ENCODE measurements at places on chromosomes 12 and 14. TPM values are rescaled to one million over a fixed set of nuclear protein-coding genes. Genes with fewer than 3 reads are reported as not detected.

The DBX2 gene
- not detected for polyA plus RNA-seq

The CD69 gene
- not detected for polyA plus RNA-seq

The PARPBP gene
- polyA plus RNA-seq = 0.41 TPM

The ABCC9 gene
- 1.1 TPM for polyA plus RNA-seq

The HHIPL1 gene
- polyA plus RNA-seq = 0.63 TPM

The LALBA gene
- not detected for polyA plus RNA-seq

The CLEC1B gene
- not detected for polyA plus RNA-seq

The GARIN6 gene
- not detected for polyA plus RNA-seq

- DNase-seq = no peak
Measured at GRCh38 chr12:25584596-25584995, 31.5 kb upstream of the LMNTD1 start.

DNA sequence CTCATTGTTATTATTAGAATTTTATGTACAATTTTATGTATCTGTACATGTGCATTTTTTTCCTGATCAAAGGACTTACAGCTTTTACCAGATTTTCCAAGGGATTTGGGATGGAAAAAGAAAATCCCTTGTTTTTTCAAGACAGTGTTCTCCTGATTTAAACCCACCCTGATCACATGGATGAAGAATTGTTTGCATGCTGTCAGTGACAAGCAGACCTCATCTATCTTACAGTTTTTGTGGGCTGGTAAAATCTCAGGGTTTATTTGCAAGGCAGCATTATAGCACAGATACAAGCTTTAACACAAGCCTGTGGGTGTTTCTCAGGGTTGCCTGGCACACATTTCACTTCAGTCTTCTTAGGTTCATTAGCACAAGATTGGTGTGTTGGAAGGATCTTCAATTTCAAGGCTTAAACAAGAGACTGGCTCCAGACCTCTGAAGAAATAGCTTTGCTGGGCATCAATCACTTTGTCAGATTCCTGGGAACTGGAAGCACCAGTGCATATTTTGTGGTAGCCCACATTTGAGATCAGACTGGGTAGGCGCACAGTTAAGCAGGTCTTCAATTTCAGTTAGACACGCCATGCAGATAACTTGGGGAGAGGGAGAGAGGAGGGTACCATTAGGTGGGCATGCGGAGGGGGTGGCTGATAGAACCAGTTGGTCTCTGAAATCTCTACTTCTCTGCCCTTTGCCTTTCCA lies 118.0 kb downstream of the TBX5 start:
- DNase-seq = no peak

DNA sequence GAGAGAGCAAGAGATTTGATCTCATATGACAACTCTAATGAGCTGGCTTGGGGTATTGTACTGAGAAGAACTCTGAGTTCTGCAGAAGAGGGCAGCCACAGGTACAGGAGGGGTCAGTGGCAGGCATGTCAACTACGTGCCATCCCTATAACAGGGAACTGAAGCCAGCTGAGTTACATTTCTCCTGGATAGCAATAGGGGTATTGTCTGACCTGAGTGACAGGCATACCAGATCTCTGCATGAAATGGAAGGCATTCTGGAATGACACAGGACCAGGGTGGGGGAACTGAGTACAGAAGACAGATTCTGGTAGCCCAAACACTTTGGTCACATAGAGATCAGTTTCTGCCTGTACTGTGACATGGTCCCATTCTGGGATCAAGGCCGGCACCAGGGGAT lies 35.8 kb downstream of the EFCAB11 start:
- no peak for DNase-seq

GRCh38 chr14:91872011-91872501 lies 4.7 kb upstream of the TC2N start:
- no peak for DNase-seq

GRCh38 chr12:100868487-100868886 lies 73.9 kb downstream of the ANO4 start:
- no peak for DNase-seq

DNA sequence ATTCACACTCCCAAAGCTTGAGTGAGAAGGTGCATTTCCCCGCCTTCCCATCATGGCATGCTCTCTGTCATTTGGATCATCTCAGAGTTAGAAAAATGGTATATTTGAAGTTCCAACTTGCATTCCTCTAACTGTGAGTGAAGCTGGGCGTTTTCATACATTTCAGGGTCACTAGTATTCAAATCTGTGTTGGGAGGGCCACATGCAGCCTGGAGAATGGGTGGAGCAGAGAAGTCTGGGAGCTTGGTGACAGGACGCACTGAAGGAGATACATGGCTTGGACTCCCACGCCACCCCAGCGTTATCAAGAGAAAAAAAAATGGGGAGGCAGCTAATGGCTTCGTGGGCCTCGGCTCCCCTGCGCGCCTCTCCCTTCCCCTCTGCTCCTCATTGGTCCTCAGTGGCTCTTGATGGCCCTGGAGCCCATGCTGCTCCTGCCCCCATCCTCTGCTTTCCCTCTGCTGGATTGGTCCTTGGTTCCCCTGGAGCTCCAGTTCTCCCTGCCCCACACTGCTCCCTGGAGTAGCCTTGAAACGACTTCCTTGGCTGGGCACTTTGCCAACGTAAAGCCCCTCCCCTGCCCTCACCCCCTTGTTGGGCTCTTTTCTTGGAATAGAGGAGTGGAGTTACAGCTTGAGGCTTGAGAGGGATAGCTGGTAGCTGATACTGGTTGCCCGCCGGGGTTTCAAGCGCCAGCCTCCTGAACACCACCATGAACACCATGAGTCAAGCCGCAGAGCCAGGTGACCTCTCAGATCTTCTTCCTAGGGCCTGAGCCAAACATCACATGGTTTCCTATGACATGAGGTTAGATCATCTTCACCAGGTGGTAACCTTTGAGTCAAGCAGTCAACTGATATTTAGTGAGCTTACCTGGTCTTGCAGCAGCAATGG lies 139.6 kb downstream of the PRKCH start:
- DNase-seq = no peak

GRCh38 chr12:92928421-92928961 lies 604 bp downstream of the EEA1 start:
- DNase-seq = peak; percentile 62

DNA sequence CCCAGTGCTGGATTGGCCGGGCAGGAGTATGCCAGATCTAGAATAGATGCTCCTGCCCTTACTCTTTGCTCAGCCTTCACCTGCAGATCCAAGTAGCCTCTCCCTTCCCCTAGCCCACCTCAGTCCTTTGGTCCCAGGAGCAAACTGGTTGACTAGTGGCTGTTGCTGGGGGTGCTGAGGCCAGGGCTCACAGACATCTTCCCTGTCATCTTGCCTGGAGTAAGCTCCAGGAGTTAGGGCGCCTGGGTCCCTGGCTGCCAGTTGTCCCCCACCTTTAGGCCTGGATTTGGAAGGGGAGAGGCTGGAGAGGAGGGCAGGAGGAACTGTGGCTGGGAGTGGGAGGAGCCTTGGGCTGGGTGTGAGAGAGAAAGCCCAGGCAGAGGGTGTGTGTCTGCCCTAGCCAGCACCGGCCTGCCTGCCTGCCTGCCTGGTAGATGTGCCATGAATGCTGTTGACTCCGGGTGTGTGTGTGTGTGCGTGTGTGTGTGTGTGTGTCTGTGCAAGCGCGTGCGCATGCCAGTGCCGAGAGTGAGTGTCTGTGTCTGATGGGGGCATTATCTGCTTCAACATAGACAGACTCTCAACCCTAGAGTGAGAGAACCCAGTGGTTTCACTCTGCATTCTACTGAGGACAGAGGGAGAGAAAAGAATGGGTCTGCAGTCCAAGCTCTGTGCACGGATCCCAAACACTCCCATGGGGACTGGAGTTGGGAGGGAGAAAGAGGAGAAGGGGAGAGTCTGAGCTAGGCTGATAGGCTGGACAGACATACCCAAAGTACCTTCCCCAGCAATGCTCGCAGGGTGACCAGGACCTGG lies 845 bp upstream of the RARG start:
- peak; percentile 84 for DNase-seq

- no peak for DNase-seq
Measured at GRCh38 chr12:54442099-54442498, 23.0 kb upstream of the ITGA5 start.

- no peak for DNase-seq
Measured at GRCh38 chr14:54362759-54363437, 33.9 kb upstream of the CDKN3 start.

GRCh38 chr12:109518820-109519665 lies 41.6 kb downstream of the UBE3B start:
- DNase-seq = no peak

DNA sequence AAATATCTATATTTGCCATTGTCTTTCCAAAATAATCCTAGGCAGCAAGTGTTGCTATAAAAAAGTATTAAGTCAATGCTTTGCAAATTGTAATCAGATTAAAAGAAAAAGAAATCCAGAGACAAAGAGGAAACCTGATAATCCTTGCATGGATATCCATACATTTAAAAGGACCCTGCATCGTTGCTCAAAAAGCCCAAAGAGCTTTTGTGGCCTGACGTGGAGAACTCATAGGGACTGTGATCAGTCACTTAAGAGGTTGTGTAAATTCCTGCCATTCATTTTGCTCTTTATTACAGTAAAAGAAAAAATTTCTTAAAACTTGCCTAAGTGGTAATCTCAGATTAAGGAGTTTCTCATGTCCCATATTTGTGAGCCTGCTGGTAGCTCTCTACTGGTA lies 392.6 kb downstream of the C12orf75 start:
- no peak for DNase-seq

- DNase-seq = no peak
Measured at GRCh38 chr12:70007687-70008086, 182.7 kb downstream of the MYRFL start.

DNA sequence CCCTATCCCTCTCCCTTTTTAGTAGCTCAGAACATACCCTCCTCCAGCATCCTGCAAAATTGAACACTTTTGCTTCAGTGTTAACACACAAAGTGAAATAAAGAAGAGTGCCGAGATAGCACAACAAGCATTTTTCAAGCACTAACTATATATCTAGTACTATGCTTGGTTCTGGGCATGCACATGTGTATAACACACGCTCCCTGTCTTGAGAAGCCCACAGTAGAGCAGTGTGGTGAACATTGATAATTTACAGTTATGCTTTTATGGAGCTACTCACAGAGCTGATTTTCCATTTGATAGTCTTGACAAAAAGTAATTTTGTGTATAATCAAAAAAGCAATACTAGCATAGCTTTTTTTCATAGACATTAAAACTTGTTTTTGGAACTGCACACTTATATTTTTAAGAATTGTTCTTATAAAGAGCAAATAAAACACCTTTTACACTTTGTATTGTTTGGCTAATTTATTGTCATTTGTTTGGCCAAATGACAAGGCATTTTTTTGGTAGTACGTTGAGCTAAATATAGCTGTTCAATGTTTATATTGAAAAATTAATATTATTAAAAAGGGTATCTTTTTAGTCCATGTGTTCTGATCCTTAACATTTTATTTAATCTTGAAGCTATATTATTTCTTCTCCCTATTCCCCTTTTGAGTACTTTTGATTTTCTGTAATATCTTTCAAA lies 39.7 kb downstream of the LEMD3 start:
- no peak for DNase-seq

GRCh38 chr14:24274101-24274543 lies 2.7 kb upstream of the RABGGTA start:
- no peak for DNase-seq

- DNase-seq = no peak
Measured at GRCh38 chr12:8156416-8156815, 399 bp upstream of the ZNF705A start.

- no peak for DNase-seq
Measured at GRCh38 chr14:65731933-65732506, 319.5 kb downstream of the FUT8 start.

GRCh38 chr14:97977651-97978261 lies 1180.6 kb downstream of the VRK1 start:
- DNase-seq = peak; percentile 94

DNA sequence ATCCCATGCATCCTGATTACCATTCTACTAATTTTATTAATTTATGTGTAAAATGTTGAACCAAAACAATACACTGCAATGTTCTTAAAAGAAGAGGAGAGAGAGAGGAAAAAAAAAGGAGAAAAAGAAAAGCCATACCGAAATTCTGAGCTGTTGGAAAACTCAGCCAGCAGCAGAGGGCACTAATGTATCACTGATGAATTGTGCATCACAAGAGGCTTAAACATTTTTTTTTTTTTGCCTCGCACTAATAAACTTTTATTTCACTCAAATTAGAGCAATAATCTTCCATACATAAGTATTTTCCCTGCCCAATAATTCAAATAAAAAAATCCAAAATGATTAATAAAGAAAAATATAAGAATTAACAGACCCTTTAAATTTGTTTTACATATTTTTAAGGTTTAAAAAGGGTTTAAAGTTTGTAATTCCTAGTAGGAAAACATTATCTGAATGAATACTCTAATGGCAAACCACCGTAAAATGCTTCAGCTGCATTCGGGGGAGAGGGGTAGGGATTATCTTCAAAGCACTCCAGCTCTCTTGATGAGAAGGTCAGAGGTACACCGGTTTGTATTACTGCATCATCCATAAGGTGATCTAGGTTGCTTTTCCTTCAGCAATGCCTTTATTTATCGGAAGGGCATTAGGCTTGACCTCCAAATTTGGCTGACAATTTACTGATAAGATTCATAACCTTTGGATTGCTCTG lies 41.9 kb downstream of the ATP23 start:
- DNase-seq = no peak

- no peak for DNase-seq
Measured at GRCh38 chr14:97713023-97713422, 915.8 kb downstream of the VRK1 start.

GRCh38 chr12:93115646-93116045 lies 186.6 kb upstream of the EEA1 start:
- DNase-seq = no peak

DNA sequence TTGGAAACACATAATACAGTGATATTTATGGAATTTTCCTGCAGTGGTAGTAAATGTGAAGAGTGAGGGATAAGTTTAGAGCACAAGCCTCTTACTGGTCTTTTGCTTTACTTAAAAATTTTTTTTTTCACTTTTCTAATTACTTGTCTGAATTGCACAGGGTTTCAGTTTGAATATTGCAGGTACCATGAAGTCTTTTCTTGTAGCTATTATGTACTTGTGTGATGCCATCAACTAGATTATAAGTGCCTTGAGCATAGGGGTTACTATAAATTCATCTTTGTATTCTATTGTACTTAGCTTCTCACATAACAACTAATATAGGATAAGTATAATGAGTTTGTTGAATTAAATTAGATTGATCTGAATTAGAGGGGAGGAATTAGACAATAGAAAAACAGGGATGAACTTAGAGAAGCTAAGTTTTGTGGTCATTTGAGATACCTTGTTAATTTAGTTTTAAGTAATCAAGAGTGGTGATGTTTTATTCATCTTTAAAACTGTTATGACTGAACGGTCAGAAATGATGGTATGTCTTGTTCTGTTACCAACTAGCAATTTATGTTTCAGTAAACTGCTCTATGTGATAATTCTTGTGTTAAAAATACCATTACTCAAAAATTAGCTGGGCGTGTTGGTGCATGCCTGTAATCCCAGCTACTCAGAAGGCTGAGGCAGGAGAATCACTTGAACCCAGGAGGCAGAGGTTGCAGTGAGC lies 42.1 kb downstream of the CCDC91 start:
- no peak for DNase-seq

GRCh38 chr12:25337916-25338315 lies 87.2 kb upstream of the KRAS start:
- DNase-seq = no peak

DNA sequence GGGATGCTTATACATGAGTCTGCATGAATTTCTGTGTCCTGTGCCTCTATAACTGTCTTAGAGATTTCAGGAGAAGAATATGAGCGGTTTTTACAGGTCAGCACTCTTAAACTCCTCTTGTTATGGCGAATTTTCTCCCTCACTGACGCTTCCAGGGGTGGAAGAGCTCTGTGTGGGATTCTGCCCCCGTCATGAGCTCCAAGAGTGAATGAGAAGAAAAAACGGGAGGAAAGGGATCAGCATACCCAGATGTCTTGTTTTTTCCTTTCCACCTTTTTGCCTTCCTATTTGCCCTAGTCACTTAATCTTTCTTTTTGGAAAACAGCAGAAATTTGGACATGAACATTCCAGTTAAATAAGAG lies 651 bp downstream of the PFKM start:
- DNase-seq = no peak

All from aorta (tissue), 5 donors.